Hematopoietic multipotent progenitor cell treated with erythropoietin and hydrocortisone succinate and interleukin-3 and kit ligand, for 4 days (in vitro differentiated cells): ENCODE measurements at places on chromosomes 12 and 14.
A peak's percentile ranks its signal among the peaks of the same experiment; 100 is the strongest.

- DNase-seq: peak; percentile 12
Observed at GRCh38 chr14:85263916-85264675, 265.8 kb upstream of the FLRT2 start.

DNA sequence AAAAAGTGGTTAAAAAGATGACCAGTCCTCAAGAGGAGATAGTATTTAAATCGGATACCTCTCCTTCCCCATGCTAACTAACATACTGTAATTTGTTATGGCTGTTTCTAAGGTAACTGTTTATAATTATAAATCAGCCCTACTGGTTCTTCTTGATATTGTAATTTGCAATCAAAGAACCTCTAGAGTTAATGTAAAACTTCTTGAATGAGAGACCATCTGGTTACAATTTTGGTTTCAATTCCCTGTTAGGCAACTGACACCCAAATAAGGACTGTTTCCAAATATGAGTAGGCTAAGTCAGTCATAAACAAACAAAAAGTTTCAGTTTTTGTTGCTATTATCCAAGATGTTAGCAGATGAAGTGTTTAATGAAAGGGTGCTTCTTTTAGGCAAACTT lies 120.2 kb upstream of the DNM1L start:
- no peak for DNase-seq

GRCh38 chr12:81998761-81999378 lies 239.7 kb upstream of the PPFIA2 start:
- DNase-seq: no peak

GRCh38 chr12:47896633-47897032 lies 8.2 kb downstream of the VDR start:
- no peak for DNase-seq

DNA sequence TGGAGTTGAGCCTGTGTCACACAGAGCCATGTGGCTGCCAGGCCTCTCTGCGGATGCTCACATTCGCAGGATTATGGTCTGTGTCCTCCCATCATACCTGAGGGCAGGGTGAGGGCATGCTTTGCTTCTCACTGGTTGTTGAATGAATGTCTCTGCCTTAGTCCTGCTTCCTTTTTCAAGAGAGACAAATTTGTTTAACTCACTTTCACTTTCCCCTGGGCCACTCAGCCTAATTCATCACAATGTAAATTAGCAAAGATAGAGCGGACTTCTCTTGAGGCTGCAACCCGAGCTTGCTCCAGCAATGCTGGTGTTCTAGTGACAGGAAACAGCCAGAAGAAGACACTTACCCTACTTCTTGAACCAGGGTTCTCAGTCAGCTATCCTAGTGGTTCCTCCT lies 35.5 kb upstream of the PAX9 start:
- no peak for DNase-seq

GRCh38 chr12:65113621-65114035 lies 7.5 kb downstream of the WIF1 start:
- DNase-seq: no peak

- peak; percentile 28 for DNase-seq
Observed at GRCh38 chr14:68325267-68325807, 467.5 kb downstream of the ZFP36L1 start.

DNA sequence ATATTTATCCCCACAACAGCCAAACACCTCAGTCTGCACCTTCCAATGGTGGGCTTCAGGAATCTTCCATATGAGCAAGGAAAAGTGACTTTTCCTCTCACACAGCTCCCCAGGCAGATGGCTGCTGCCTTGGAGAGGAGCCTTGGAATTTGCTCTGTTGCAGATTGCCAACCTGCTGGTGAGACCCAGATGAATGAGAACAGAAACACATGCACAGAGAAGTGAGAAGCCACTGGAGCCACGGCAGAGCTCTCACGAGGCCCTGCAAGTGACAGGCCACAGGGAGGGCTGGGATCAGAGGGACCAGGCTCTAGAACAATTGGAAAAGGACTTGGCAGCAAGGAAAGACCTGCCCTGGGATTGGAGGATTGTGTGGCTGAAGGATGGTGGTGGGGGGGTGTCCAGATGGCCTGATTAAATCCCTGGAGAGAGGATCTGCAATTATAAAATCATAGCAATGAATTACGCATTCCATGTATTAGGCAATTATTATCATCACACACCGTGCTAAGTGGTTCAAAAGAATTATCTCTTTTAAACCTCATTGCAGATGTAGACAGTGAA lies 84.9 kb upstream of the PWP1 start:
- no peak for DNase-seq

DNA sequence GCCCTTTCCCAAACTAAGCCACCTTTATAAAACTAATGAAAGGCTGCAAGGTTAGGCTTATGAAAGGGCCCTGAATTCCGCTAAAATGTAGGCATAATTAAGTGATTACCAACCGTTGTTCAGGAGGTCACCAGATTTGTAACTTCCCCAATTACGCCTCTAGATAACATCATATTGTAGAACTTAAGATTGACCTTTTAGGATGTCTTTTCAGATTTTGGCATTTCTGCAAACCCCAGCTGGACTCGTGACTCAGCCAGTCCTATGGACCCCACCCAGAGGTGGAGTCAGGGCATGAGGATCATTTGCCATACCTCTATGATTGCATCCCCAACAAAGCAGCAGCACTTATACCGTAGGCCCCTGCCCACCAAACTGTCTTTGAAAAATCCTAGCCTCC lies 3.7 kb upstream of the LPCAT3 start:
- DNase-seq: peak; percentile 60

- peak; percentile 72 for DNase-seq
Observed at GRCh38 chr14:59055439-59056045, 132.9 kb upstream of the DAAM1 start.

GRCh38 chr12:17528394-17528793 lies 561.6 kb downstream of the RERGL start:
- no peak for DNase-seq

GRCh38 chr12:100463661-100464060 lies 10.0 kb upstream of the NR1H4 start:
- no peak for DNase-seq

- DNase-seq: peak; percentile 75
Observed at GRCh38 chr12:58346032-58346632, 404.8 kb downstream of the ATP23 start.

DNA sequence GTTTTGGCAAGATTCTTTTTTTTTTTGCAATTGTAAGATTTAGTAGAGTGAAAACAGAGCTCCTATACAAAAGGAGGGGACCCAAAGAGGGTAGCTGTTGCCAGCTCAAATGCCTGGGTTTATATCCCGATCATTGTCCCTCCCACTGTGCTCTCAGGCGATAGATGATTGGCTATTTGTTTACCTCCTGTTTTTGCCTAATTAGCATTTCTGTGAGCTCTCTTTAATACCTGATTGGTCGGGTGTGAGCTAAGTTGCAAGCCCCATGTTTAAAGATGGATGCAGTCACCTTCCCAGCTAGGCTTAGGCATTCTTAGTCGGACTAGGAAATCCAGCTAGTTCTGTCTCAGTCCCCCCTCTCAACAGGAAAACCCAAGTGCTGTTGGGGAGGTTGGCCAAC lies 1.9 kb downstream of the EXOC3L4 start:
- no peak for DNase-seq

GRCh38 chr12:74641262-74641661 lies 103.6 kb downstream of the ATXN7L3B start:
- DNase-seq: no peak

DNA sequence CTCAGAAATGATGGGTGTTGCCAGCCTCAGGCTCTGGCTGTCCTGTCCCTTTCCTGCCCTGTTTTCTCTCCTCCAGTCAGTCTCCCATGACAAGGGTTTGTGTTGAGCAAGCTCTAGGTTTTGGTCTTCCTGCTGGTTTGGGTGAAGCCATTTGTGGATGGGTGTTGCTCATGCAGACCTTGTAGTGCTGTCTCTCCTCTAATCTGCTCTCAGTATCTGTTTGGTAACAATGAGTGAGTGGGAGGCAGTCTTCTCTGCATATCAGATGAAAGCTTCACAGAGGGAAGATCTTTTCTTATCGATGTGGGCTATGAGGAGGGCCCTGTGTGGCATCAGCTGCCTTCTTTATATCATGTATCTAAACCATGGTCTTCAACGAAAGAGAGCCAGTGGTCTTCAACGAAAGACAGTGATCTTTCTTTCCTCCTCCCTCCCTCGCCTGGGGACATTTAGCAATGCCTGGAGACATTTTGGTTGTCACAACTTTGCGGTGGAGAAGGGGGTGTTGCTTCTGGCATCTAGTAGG lies 3.6 kb downstream of the CMA1 start:
- DNase-seq: peak; percentile 79

DNA sequence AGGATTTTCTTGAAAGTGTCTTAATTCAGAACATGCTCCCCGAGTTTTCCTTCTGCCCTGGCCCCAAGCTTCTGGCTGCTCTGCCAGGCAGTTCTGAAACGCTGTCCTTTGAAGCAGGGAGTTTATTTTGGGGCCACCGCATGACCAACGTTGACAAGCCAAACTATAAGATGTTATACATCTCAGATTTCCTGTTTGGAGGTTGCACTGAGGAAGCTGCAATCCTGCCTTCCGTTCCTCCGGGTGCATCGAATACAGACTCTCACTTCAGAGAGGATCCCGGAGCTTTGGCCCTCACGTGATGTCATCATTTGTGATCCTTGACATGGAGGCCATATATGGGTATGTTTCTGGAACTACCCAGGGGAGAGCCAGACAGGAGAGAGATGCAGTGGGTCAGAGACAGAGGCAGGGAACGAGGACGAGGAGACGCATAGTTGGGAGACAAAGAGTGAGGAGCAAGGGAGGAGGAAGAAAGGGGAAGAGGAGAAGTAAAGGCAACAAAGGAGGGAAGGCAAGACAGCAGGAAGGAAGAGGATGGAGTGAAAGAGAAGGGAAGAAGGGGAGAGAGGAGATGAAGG lies at the start of gene ASB2:
Gene ASB2, minus strand, starts transcription at position 94 of the 581 bp plus-strand sequence. CDS start 12,031 bp downstream, outside the sequence.
- peak; percentile 10 for DNase-seq

- no peak for DNase-seq
Observed at GRCh38 chr12:30909349-30910037, 17.1 kb upstream of the TSPAN11 start.

DNA sequence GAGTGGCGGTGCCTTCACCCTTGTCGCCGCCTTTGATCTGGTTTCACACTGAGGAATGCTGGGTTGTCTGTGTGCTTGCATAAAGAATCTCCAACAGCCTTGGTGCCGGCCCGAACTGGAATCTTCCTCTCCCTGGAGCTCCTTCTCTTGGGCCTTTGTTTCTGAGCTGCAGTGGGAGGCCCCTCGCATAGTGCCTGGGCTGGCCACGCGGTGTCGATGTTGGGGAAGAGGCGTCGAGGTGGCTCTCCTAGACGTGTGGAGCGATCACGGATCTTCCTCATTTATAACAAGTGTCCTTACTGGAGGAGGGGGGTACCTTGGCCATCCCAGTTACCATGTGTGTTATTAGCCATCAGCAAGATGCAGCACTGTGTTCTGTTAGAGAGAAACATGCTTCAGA lies 60.6 kb downstream of the ADGRD1 start:
- no peak for DNase-seq

- no peak for DNase-seq
Observed at GRCh38 chr14:53744857-53745256, 211.8 kb downstream of the BMP4 start.

GRCh38 chr12:31588976-31589375 lies 2.0 kb downstream of the DENND5B start:
- no peak for DNase-seq

GRCh38 chr14:20614038-20614840 lies 23.1 kb upstream of the RNASE12 start:
- no peak for DNase-seq

- DNase-seq: peak; percentile 47
Observed at GRCh38 chr12:102883204-102883799, 33.7 kb downstream of the PAH start.

DNA sequence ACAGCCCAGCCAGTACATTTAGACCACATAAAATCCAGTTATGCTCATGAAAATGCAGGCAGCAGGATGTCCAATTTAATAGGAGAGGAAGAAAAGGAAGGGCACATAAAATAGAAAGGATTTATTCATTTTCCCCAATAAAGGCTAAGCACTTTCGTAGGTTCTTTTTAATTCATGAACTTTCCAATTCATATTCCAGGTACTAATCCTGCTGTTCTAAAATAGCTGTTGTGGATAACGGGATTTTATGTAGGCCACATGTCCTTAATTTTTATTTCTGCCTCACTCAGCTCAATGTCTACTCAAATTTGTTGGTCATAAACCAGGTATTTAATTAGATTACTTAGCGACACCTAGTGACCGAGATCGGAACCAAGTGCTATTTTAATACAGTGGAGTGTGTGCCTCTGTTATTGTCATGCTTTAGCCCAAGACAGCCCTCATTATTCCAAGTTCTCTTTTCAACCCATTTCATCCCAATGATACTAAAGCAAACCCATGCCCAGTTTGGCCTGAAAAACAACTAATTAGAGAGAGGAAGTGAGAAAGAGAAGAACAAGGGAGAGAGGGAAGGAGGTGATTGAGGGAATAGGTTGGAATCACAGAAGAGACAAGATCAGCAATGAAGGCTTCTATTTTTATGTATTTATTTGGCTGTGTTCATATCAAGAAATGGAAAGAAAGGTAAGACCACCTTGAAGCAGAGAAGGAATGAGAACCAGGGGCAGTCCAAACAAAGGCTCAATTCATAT lies 45.9 kb upstream of the IFNG-AS1 start:
- DNase-seq: peak; percentile 82

DNA sequence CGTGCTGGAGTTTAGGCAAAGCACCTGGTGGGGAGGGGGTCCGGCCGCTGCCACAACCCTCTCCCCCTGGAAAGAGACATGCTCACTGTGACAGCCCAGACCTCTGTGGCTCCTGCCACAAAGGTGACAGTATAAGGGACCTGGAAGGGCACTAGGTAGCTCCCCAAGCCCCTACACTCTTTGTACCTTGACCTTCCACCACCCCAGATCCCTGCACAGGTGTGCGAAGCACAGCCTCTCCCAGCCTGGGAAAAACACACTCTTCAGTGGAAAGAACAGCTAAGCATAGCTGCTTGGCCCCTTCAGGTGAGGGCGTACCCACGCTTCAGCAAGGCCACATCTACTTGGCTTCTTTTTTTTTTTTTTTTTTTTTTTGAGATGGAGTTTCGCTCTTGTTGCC lies 4.9 kb upstream of the PLA2G1B start:
- no peak for DNase-seq

GRCh38 chr12:133130808-133131128 lies 341 bp downstream of the ZNF10 start:
- no peak for DNase-seq

DNA sequence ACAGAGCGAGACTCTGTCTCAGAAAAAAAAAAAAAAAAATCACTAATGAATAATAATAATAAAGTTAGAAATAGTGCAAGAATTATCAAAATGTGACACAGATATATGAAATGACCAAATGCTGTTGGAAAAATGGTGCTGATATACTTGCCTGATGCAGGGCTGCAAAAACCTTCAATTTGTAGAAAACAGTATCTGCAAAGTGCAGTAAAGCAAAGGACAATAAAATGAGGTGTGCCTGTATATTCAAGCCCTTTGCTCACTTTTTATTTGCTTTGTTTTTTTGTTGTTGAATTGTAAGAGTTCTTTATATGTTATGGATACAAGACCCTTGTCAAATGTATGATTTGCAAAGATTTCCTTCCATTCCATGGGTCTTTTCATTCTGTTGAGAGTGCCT lies 9.0 kb upstream of the PAPOLA start:
- DNase-seq: no peak

- DNase-seq: no peak
Observed at GRCh38 chr14:92510972-92511371, 2.6 kb upstream of the RIN3 start.
